ENCODE measurements at places on chromosomes 5 and 9.

DNA sequence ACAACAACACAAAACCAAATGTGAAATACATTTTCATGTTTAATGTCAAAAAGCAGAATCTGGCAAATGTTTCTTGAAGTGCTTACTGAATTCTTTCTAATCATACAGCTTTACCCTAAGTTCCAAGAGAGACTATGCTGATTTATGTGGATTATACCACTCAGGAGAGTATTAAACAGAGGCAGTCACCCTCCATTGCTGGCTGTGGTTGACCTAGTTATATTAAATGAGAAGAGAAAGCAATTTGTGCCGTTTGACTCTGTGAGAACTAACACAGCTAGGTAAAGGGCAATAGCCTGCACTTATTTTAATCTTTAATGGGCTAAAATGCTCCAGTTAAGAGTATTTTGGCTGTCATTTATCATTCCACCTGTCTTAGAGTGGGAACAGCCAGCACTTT is 62.6 kb downstream of the ELL2 start:
- no peak for DNase-seq

DNA sequence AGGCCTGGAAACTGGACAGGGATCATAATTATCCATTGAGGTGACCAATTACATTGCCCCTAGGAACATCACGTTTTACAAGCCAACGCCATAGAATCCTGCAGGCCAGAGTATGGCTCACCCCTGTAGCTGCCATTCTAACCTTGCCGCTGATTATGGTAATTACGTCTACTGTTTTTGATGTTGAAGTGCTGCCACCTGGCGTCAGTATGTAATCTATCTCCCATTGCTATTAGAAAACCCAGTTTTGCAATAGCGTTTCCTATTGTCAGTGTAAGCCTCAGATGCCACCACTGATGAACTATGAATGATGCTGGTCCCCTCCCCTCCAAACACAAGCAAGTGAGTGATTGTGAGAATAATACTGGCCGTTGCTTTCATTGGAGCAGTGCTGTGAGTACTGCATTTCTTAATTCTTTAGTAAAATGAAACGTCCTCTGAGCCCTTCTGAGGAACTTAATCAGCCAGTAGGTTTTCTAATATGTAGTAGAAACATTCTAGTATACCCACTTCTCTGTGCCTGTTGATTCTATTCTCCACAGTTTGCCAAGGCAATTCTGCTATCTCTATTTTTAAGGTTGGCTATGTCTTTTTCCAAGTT is 100.5 kb upstream of the NMUR2 start:
- no peak for DNase-seq

- DNase-seq: no peak
Observed at GRCh38 chr9:6368831-6369230, 40.7 kb downstream of the TPD52L3 start.

DNA sequence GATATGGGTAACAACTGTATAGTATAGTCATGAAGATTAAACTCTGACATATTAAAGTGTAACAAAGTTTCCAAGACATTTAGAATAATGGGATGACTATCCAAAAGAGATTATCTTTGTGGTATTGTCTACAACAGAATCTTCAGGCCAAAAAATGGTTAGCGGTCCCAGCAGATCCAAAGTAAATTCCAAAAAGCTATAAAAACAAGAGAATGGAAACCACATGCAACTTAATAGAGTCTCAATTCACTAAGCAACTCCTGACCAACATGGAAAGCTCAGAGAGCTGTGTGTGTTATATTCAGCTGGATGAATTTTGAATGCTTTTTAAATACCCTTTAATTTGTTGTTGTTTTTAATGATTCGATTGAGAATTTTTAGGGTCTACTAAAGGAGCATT is 688.2 kb downstream of the CETN3 start:
- DNase-seq: no peak

GRCh38 chr9:125897481-125897880 is 150.3 kb downstream of the PBX3 start:
- DNase-seq: no peak

GRCh38 chr5:111942201-111942600 is 185.2 kb upstream of the NREP start:
- DNase-seq: no peak

DNA sequence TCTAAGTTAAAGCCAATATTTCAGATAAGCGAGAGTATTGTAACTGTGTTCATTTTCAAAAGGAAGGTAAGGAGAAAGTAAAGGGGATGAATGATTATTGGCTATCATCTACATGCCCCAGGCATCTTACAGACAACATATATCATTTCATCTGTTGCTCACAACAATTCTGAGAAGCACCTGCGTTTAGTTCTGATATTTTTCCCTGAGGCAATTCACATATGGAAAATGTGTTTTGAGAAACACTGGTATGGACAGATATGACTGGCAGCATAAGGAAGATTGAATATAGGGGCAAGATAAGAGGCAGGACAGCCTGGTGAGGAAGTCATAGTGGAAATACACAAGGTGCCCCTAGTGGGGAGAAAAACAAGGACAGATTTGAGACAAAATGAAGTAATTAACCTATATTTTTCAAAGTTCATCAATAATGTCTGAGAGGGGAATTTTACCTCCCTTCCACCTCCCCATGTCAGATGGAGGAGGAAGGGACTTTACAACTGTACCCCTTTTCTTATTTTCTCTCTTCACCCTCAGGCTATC is 87.7 kb upstream of the TRIM32 start:
- no peak for DNase-seq
